Activated CD8-positive, alpha-beta memory T cell treated with anti-CD3 and anti-CD28 coated beads for 1 hour (primary cell): ENCODE measurements at places on chromosomes 3 and 15.

DNA sequence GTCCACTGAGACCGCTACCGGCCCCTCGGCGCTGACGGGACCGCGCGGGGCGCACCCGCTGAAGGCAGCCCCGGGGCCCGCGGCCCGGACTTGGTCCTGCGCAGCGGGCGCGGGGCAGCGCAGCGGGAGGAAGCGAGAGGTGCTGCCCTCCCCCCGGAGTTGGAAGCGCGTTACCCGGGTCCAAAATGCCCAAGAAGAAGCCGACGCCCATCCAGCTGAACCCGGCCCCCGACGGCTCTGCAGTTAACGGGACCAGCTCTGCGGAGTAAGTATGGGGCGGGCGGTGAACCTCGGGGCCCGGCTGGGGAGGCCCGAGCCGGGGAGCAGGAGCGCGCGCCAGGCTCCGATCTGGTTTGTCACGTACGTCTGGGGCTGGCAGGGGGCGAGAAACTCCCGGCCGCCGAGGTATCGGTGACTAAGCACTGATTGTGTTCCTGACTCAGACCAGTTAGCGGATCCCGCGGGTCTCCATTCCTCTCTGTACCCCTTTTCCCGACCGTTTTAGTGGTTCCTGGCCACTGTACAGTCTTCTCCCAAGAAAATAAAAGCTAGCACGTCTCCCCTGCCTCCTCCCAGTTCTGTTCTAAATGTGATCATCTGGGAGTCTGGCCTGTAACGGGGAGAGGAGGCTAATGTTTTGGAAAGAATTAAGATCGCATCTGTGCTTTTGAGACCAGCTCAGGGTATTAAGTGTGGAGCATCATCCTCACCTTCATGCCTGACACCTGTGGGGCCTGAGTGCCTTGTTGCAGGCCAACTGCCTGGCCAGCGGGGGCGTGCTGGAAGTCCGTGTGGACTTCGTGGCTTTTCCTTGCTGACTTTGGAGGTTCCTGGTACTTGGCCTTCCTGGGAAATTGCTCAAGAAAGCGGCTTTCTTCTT, 691 bp downstream of the MAP2K1 start:
- peak; percentile 60 for DNase-seq

GRCh38 chr3:158108445-158108985, 1.4 kb upstream of the RSRC1 start:
- no peak for DNase-seq

GRCh38 chr15:65816441-65816840, 24.3 kb upstream of the DENND4A start:
- no peak for DNase-seq

- DNase-seq = no peak
These were observed 646.1 kb downstream of the SQOR start for GRCh38 chr15:46280762-46281542.

GRCh38 chr3:4812591-4812990, 166.6 kb upstream of the BHLHE40 start:
- DNase-seq = no peak

- DNase-seq = no peak
These were observed 49.2 kb downstream of the LSM3 start for GRCh38 chr3:14227856-14228255.

- no peak for DNase-seq
These were observed 870.9 kb downstream of the GBE1 start for GRCh38 chr3:80890571-80890970.

DNA sequence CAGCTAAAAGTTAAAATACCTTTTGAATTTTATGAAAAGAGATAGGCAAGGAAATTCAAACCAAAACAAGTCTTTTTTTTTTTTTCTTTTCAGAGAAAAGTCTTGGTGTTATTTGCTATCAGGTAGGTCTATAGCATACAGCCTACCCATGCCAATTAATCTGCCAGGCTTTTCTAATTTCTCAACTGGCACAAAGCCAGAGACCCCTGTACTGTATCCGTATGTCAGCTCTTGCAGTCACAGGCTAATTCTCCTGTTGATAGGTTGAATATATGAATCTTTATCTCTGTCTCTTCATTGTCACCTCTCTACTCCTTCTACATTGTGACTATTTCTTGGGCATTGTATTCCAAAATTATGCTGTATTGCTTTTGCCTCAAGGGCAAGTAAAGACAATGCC, 133.4 kb downstream of the IL5RA start:
- no peak for DNase-seq

DNA sequence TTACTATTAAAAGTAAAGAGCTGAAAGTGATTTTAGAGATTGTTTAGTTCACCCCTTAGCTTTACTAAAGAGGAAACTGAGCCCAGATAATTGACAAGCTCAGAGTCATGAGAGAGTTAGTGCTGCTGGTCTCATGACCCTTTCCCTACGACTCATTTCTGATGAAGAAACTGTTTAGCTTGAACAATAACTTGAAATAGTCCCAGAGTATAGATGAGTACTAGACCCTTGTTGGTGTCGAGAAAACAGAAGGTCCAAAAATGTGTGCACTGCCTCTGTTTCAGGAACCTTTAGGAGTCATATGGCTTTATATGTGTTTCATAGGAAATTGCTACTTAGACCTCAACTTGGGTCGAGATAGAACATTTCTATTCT, 58.2 kb downstream of the IL16 start:
- no peak for DNase-seq

DNA sequence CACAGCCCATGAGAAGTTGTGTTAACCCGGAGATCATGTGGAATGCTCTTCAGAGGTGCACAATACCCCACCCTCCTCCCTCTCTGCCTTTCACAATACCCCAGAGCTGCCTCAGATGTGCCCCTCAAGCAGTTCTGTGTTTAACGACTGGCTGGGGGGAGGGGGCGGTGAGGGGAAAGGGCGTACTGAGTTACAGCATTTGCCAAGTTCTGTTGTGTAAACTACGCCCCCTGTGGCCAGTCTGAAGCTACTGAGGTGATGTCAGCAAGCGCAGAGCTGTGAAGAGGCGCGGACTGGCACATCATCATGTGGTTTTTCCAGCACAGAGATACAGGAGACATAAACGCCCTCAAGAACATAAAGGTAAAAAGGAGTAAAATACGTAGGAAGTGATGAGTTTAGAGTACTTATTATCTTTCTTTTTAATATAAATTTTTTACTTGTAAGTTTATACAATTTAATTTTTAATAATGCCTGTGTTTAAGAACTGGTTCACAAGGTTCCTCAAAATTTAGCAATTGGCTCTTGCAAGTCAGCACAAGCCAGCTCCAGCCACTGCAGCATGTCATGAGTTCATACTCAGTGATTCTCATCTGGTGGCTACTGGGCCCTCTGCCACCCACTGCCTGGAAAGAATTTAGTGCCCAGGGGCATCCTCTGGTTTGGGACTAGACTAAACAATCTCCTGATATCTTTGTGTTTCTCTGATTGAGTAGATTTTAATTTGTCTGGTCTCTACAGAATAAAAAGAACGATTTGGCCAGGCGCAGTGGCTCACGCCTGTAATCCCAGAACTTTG, 1.7 kb downstream of the EPB42 start:
- DNase-seq = no peak

DNA sequence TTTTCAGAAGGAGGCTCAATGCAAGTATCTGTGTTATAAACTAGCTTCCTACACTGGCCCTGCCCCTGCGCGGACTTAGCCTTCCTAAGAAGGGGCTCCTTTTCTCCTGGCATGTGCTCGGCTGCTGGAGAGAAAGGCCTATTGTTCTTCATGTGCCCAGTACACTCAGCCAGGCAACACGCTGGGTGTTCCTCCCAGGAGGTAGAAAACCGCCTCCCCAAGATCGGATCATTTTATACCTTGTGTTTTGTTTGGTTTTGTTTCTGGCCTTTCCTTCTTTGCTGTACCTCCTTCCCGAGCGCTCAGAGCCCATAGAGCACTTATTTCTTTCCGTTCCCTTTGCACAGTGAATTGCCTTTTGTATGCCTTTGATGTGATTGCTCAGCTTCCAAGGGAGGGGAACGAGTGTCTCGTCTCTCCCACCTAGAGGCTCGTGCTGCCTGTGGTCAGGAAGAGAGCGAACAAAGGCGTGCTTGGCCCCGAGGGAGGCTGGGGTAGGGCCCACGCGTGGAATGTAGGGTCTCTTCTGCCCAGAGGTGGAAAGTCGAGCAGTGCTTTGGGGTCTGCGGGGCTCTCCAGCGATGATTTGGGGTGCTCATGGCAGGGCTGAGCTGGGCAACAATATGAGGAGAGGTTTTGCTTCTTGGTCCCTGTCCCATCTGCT, 30.0 kb downstream of the CCNL1 start:
- no peak for DNase-seq

DNA sequence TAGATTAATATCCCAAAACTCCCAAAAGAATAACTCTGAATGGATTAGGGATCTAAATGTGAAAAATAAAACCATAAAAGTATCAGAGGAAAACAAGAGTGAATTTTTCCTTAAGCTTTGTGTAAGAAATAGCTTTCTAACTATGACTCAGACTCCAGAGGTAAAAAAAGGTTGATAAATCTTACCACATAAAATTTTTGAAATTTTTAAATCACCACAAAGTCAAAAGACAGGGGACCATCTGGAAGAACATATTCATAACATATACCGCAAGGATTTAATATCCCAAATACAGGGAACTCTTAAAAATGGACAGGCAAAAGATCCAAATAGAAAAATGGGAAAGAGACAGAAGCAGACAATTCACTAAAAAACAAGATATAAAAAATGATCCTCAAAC, 145.0 kb downstream of the ARNT2 start:
- no peak for DNase-seq

GRCh38 chr3:10522646-10523303, 17.4 kb upstream of the ATP2B2 start:
- no peak for DNase-seq

- no peak for DNase-seq
These were observed 9.3 kb downstream of the PARL start for GRCh38 chr3:183875411-183875810.

DNA sequence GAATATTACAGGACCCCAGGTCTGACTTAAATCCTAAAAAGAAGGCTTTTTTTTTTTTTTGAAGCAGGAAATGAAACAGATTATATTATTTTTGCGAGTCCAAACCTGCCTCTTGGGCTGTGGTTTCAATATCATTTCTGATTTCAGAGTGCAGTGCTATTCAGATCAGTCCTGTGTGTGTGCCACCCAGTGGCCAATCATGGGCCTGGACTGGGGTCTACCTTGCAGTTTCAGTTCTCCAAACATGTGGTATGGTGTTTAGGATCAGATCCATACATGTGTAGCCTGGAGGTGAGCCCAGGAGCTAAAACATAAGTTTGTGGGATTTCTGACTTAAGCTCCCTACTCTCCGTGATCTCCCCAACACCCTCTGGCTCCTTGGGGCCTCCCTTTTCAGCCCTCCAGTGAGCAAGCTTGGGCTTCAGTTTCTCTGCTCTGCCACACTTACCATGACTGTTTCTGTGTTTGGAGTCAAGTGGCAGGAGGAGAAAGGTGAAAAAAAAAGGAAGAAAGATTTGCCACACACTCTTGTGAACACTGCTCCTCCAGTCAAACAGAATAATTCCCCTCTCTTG, 12.1 kb upstream of the THSD4 start:
- DNase-seq = no peak

- DNase-seq = no peak
These were observed 47.1 kb downstream of the LMCD1 start for GRCh38 chr3:8548502-8549275.

- DNase-seq = no peak
These were observed 1.5 kb downstream of the CCK start for GRCh38 chr3:42264399-42265058.

DNA sequence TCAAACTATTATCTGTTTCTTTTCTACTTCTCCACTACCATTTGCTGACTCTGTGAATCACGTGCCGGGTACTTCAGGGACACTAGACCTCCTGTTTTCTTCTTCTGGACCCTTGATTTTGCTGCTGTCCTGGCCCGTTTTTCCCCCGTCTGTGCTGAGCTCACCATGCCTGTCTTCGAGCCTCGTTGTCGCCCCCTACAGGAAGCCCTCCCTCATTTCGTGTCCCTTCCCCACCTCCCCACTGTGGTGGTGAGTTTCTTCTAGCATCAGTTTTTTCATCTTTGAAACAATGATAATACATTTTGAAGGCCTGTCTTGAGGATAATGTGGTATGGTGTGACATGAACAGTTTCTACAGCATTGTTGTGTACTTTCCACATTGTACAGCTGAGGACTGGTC, 12.8 kb downstream of the GABRG3 start:
- DNase-seq = no peak

DNA sequence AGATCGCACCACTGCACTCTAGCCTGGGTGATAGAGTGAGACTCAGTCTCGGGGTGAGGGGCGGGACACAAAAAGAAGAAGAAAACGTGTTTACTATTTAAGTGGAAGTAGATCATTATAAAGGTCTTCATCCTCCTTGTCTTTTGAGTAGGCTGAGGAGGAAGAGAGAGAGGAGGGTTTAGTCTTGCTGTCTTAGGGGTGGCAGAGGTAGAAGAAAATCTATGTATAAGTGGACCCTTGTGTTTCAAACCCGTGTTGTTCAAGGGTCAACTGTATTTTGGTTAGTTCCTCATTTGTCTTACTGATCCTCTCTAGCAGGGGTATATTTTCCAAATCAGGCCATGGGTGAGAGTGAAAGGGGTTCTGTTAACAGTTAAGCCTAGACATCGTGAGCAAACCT, 40.1 kb downstream of the TRIM71 start:
- DNase-seq = no peak

GRCh38 chr15:91049378-91050127, 27.2 kb upstream of the VPS33B start:
- DNase-seq = no peak
